ENCODE measurements at places on chromosomes 6 and 20.

- no peak for DNase-seq
Observed at GRCh38 chr20:19478320-19478895, 266.0 kb downstream of the SLC24A3 start.

DNA sequence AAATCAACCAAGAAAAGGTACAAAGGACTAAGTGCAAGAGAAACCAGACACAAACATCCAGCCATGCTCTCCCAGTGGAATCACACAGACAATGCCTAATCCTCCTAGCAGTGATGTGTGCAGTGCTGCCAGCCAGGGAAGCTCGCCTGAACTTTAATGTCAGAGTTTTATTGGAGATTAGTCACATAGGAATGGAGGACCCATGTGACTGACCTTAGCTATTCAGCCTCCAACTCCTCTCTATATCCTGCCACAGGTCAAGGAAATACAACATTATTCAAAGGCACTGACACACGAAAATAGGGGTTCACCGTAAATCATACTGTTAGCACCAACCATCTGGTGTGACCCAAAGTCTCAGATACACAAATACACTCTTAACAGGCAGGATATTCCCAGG, 684.6 kb downstream of the DOK5 start:
- DNase-seq, result no peak

DNA sequence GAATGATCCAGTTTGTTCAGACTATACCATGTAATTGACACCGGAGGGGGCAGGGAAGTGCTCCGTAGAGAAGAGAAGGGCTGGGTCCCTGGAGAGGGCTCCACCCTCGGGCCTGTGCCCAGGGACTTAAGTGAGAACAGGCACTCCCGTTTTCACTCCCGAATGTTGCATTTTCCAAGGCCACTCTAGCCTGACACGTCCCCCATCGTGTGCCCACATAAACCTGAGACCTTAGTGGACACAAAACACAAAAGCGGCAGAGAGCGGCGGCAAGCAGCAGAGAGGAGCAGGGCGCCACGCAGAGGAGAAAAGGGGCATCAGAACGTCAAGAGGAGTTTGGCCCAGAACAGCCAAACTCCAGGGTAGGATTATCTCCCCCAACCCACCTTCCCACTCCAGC, 1405.1 kb downstream of the GRIK2 start:
- DNase-seq, result no peak

GRCh38 chr20:47423586-47423985, 67.1 kb upstream of the ZMYND8 start:
- DNase-seq, result no peak

- DNase-seq, result no peak
Observed at GRCh38 chr6:114301596-114302219, 41.1 kb downstream of the HS3ST5 start.

GRCh38 chr6:14088600-14089192, 28.9 kb upstream of the CD83 start:
- DNase-seq, result no peak

DNA sequence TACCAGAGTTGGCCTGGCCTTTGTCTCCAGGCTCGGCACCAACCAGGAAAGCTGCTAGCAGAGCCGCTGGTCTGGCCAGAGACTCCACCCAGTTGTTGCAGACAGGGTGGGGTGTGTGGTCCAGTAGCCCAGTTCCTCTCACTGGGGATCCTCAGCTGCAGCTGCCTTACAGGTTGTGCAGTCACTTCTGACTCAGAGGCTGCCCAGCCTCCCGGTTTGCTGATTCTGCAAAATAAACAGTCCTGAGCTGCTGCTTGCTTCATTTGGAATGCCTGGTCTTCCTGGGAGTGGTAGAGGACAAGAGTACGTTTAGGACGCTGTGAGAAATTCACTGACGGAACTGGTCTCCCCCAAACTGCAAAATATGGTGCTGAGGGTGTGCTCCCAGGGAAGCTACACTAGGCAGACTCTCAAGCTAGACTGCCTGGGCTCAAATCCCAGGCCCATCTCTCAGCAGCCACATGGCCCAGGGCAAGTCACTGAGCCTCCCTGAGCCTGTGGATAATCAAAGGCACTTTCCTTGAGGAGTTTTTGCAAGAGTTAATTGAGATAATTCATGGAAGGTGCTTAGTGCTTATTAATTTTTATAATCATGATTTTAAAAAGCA, 246.1 kb downstream of the TFAP2C start:
- DNase-seq, result no peak

- DNase-seq, result no peak
Observed at GRCh38 chr6:12258591-12259075, 31.5 kb upstream of the EDN1 start.

DNA sequence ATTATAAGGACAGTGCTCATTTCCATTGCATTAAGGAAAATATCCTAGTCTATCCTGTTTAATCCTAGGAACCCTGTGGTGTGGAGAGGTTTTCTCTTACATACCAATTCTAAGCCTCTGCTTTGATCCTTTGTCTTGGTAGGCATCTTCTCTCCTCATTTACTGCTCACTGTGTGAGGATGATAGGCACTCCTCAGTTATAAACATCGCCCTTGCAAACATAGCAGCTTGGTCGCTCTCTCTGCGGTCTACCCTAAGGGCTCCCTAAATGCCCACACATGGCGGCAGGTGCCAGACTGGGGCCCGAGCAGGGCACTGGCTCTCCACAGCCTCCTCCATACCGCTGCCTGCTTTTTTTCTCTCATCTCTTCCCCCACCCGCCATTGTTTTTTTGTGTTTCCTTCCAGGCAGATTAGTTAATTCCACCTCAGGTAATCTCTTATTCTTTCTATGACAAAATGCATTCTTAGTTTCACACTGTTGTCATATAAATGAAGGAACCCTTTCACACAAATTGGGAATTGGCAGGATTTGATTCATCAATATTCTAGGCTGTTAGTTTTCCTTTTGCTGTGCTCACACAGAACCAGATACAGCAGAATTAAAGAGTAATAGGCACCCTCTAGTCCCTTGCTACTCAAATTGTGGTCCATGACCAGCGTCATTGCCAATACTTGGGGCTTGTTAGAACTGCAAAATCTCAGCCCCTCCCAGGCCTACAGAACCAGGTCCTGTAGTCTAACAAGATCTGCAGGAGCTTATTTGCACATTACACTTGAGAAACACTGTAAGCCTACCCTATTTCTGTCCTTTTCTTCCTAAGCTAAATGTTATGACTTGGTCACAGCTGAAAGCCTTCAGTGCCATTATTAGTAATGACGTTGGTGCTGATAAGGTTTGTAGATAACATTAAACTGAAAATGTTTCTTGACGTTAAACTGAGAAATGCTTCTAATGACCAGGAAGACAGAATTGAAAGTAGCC, 36.3 kb downstream of the CARMIL1 start:
- no peak for DNase-seq
